Hypothalamus (tissue), 51 donors: ENCODE measurements at places on chromosomes 4 and X.

GRCh38 chr4:78764498-78764961 lies 11.6 kb upstream of the BMP2K start:
- DNase-seq = no peak

GRCh38 chr4:52010986-52011385 lies 9.2 kb downstream of the LRRC66 start:
- DNase-seq = no peak

GRCh38 chrX:66021401-66021764 lies 18.5 kb downstream of the VSIG4 start:
- DNase-seq = no peak

DNA sequence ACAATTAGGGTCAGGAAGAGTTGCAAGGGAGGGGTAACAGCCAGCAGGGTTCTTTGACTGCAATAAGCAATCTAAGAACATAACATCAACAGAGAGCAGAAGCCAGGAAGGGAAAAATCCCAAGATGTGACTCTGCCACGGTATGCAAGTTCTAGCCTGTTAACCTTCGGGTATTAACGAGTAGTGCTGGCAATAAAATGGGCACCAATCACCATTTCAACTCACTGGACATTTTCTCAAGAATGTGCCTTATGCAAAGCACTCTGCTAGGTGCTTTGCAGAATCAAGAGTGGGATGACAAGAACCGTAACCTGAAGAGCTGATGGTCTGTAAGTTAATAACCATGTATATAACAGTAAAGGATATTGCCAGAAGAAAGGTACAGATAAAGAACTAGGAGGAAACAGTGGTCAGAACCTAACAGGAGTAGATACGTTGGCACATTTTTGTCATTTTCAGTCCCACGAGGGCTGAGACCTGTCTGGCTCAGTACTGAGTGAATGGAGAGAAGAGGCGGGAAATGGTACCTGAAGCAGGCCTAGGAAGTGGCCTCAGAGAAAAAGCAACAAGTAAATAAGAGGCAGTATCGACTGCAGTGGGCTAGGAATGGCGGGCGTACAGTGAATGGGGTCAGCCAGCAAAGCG lies 2.7 kb downstream of the ELOVL6 start:
- no peak for DNase-seq

GRCh38 chrX:110723844-110724243 lies 71.8 kb downstream of the CHRDL1 start:
- DNase-seq = no peak

GRCh38 chr4:10803713-10804343 lies 119.3 kb upstream of the CLNK start:
- DNase-seq = no peak

DNA sequence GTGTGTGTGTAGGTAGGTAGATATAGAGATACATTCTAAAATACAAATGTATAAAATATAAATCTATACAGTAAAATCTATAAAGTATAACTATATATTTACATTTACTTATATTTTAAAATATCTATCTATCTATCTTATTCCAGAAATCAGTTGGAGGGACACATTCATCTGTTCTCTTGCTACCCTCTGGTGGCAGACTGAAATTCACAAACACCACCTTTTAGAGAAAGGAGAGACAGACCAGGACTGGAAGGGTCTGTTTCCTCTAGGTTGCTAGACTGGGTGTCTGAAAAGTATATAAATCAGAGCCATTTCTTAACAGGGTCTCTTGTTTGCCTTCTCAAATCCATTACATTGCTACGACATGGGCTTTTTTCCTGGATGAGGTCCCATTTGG lies 343.0 kb downstream of the OPHN1 start:
- DNase-seq = no peak

GRCh38 chr4:141340458-141340857 lies 119.8 kb downstream of the ZNF330 start:
- DNase-seq = no peak

- no peak for DNase-seq
Observed at GRCh38 chr4:47490550-47490949, 5.5 kb downstream of the ATP10D start.
